ENCODE measurements at places on chromosomes 3 and 15. TPM values are rescaled to one million over a fixed set of nuclear protein-coding genes. Genes with fewer than 3 reads are reported as not detected.

- DNase-seq: no peak
These were observed 42.0 kb downstream of the GSK3B start for GRCh38 chr3:120052225-120052624.

DHFR2 gene
- 3.3 TPM for polyA plus RNA-seq

DNA sequence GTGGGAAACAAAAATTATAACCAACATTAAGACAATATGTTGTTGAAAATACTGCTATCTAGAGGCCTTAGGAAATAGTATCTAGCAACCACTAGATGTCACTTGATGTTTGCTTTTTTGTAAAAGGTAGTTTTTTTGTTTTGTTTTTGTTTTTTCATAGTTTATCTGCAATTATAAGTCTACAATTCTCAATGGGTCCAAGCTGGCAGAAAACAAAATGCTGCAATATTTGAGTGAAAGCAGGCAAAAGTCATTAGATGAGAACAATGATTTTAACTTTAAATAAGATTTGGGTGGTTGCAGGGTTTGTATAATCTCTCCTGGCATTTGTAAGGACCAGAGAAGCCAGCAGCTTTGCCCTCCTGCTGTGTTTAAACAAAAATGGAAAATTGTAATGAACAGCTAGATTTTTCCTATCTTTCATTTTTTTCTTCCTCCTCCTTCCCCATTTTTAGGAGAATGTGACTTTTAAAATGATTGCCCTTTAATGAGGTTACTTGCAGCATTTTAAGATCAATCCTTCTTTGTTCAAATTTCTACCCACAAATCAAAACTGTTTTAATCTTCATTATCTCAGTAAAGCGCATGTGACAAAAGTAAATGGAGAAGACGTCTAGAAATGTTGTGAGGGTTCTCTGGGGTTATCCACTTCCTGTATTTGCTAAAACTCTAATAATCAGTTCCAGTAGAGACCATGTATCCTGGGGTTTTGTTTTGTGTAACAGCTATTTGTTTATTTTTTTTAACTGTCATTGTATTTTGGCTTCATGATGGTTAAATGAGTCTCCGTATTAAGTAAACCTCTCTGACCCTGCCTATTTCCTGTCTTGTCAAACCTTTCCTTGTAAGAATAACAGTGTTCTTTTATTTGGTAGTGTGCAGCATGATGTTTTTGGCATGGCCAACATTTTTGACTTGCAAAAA lies 27.3 kb downstream of the DUT start:
- DNase-seq: no peak

P2RY1 gene
- polyA plus RNA-seq: not detected

- DNase-seq: no peak
These were observed 479.6 kb upstream of the EPHA6 start for GRCh38 chr3:96334779-96335178.

LRRK1 gene
- 6.5 TPM for polyA plus RNA-seq

DNA sequence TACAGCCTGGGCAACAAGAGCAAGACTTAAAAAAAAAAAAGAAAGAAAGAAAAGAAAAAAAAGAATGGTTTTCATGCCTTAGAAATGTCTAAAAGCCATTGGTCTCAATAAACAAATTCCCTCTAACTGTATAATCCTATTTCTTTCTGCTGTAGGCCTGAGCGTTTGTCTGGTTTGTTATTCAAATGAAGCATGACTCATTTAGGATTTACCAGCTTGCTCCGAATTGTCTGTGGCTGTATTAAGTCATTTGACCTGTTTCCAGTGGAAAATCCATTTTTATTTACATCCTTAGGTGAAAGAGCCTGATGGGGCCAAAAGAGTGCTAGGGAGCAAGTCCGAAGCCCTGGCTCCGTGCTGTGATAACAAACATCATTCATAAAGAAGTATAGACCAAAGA lies 73.8 kb downstream of the BDH1 start:
- DNase-seq: no peak

HIGD2B gene
- not detected for polyA plus RNA-seq

GRCh38 chr3:138902171-138902570 lies 44.8 kb downstream of the FOXL2 start:
- DNase-seq: no peak

- DNase-seq: no peak
These were observed 883.3 kb downstream of the CADM2 start for GRCh38 chr3:85842081-85842480.

REC114 gene
- not detected for polyA plus RNA-seq

DNA sequence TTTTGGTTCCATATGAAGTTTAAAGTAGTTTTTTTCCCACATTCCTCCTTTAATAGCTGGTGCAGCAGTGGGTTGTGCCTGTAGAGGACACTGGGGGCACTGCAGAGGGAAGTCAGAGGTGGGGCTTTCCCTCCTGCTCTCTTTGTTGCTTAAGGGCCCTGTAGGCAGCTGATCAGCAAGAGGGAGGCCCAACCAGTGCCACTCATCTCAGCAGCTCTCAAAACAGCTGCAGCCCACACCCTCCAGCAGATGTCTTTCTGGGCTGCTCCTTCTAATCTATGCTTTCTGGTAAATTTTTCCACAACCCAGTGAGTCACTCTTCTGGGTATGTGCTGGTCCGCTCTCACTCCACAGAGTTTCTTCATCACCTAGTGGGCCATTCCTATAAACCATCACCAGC lies 263.8 kb downstream of the FEZF2 start:
- no peak for DNase-seq

GPR149 gene
- polyA plus RNA-seq: not detected

DNA sequence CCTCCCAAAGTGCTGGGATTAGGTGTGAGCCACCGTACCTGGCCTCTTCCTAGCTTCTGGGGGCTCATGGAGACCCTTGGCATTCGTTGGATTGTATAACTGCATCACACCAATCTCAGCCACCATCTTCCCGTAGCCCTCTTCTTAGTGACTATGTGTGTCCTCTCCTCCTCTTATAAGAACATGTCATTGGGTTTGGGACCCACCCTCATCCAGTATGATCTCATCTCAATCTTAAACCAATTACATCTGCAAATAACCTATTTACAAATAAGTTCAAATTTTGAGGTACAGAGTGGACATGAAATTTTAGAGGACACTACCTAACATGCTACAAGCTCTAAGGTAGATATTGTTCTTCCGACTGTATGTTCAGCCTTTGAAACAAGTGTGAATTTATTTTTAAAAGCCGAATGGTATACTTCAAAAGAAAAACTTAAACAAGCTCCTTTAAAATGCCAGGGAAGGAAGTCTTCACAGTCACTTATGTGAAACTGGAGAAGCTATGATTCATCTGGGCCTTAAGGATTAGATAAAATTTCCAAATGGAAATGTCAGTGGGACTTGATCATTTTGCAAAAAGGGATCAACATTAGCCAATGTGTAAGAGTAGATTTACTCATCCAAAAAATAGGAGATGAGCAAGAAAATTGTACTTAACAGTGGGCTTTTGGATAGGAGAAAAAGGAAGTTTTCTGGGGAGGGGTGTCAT lies 225.7 kb downstream of the MEX3B start:
- no peak for DNase-seq

NPAP1 gene
- not detected for polyA plus RNA-seq

ANAPC13 gene
- polyA plus RNA-seq: 80.1 TPM

- no peak for DNase-seq
These were observed 7.3 kb downstream of the RFT1 start for GRCh38 chr3:53122933-53123305.

SLC7A14 gene
- not detected for polyA plus RNA-seq

DNA sequence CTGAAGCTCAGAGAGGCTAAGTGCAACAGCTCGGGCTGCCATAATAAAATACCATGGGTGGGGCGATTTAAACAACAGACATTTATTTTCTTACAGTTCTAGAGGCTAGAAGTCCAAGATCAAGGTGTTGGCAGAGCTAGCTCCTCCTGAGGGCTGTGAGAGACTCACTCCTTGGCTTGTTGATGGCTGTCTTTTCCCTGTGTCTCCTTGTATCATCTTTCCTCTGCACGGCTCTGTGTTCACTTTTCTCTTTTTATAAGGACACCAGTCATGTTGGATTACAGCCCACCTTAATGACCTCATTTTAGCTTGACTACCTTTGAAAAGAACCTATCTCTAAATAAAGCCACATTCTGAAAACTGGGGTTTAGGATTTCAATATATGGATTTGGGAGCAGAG lies 129.7 kb downstream of the RPL22L1 start:
- no peak for DNase-seq

DNA sequence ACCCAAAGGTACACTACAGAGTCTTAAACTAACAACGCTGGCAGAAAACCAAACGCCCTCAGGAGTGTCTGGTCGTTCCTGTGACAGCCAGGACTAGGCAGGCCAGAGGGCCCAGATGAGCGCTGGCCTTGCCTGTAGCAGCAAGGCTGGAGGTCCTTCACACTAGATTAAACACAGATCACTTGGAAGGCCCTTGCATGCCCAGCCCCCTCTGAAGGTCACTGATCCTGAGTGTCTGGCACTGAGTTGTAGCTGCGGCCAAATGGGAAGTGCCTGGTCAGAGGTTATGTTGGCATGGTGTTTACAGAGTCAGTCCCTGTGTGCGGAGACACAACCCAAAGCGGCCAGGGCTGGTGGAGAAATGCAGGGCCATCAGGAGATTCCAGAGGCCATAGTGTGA lies 58.9 kb downstream of the ZNF621 start:
- no peak for DNase-seq

DNA sequence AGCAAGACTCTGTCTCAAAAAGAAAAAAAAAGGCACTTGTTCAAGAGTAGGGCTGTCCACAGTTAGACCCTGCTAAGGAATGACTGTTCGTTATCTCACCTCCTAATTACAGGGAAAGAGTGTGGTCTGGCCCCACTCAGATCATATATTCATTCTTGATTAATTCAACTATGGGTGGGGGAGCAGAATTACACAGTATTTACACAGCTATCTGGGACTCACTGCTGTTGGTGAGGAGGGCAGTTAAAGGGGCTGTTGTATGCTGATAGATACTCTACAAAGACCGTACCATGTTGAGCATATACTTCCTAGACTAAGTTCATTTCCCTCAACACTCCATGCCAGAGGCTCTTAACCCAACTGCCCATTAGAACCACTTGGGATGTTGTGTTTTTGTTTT lies 3.8 kb upstream of the ZNF620 start:
- DNase-seq: no peak

- DNase-seq: no peak
These were observed at the start of gene CLDN18 for GRCh38 chr3:138009476-138010272. Gene CLDN18 (plus strand): TSS chr3:138010165. CDS start chr3:138010226, 61 bp downstream.

GRCh38 chr3:117435506-117435905 lies 725.9 kb downstream of the TUSC7 start:
- no peak for DNase-seq

DNA sequence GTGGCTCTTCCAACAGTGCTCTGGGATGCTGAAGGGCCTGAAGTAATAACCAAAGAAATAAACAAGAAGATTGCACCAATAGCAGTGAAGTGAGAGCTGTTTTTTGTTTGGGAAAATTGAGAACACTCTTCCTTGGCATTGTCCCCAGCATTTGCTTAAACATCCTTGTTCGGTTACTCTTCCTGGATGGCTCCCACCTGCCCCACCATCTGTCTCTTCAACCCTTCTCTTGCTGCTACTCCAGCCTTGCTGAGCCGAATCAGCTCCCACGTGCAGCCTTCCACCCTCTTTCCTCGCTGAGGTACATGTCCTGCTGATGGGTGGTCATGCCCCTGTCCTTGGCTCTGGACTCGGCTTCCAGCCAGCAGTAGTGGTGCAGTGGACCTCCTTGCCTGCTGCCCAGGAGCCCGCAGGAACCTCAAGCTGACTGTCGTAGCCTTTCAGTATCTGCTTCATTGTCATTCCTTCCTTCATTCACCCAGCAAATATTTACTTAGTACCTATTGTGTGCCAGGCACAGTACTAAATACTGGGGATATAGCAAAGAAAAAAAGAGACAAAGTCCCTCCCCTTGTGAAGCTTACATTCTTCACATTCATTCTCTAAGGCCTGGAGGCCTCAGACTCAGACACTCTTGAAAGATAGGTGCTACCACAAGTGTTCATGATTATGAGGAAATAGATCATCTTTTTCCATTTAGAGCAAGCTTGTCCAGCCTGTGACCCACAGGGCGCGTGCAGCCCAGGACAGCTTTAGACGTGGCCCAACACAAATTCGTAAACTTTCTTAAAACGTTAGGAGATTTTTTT lies 17.1 kb upstream of the VILL start:
- DNase-seq: no peak

DNA sequence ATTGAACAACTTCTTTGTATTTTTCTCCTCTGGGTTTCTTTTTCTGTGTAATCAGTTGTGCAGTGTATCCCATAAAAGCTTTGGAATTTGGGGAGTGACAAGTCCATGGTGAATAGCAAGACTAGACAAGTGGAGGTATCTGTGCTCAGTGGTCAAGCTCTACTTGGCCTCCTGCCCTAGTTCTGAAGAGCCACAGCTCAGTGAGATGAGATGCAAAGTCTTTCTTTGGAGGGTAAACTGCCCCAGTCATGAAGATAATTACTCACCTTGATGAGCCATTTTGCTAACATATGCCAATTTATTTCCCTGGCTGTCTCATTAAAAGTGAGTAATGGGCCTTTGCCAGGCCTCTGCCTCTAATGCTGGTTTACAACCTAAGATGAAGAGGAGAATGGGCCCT lies 271.2 kb upstream of the TRIM42 start:
- no peak for DNase-seq

CXCR6 gene
- 0.27 TPM for polyA plus RNA-seq

GRCh38 chr3:109963831-109964230 lies 626.5 kb upstream of the DPPA4 start:
- no peak for DNase-seq

- no peak for DNase-seq
These were observed 93.4 kb downstream of the THRB start for GRCh38 chr3:24401090-24401810.

DNA sequence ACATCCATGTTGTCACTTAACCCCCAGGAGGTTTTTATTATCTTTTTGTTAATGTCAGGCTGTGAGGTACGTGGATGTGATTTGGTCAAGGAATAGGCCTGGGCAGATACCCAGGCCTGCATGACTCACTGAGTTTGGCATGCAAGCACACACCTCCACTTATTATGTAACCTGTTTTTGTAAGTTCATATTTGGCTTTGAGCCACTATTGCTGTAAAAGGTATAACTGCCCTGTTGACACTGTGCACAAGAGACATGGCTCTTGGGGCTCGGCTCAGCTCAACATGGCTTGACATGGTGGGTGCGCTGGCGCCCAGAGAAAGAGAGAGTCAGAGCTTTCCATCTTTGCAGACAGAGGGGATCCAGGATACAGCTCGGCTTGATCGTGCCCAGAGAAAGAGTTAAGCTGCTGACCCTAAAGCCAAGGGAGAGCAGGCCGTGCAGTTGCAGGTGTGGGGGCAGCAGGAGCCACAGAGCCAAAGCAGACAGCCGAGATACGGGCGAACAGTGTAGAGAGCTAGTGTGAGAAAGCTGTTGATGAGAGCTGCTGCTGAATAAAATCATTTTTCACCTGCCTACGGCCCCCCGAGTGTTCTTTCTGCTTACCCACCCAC lies 67.9 kb upstream of the UNC13C start:
- no peak for DNase-seq
